ENCODE measurements at places on chromosomes 3 and 15. TPM values are rescaled to one million over a fixed set of nuclear protein-coding genes. Genes with fewer than 3 reads are reported as not detected.

DNA sequence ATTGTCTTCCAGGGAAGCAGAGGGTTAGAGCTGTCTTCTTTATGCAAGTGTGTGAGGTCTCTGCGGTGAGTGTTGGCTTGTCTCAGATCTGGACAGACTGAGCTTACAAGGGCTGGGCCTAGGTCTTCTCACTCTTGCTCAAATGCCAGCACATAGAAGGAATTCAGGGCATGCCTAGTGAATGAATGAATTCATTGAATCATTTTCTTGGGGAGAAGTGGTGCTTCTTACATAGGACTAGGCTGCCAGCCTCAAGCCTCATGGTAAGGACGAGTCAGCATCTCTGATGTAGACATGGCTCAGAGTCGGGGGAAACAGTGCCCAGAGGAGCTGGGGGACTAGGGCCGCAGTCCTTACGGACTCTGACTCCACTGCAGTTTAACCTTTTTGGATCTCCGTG, 17.2 kb downstream of the MKRN2 start:
- DNase-seq: no peak

- DNase-seq: no peak
Observed at GRCh38 chr3:122058294-122058693, 3.1 kb downstream of the CD86 start.

DNA sequence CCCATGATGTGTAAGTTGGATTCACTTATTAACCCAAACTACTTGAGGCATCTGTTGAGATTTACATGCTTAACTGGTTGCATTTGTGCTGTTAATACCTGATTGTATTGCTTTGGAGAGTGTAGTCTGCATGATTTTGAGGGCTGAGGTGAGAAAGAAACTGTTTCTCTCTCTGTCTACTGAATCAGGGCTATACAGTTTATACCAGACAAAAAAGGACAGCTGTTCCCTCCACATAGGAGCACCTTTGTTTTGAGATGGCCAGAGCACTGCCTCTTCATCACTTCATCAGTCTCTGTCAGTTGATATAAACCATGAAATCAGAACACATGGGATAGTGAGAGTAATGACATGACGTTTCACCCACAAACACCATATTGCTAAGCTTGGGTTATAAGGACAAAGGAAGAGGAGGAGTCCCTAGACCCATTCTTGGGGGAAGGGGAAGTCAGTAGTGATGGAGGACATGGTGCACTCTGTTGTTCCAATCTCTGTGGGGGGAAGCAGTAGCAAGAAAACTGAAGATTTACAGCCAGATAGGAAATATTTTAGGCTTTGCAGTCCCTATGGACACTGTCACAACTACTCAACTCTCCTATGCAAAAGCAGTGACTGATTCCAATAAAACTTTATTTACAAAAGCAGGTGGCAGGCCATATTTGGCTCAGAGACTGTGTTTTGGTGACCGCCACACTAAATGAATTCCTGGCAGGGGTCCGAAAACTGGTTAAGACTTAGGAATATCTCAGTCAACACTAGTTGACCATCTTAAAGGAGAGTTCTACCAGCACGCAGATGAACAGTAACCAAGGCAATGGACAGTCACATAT, 123.9 kb upstream of the NR2E3 start:
- no peak for DNase-seq

DNA sequence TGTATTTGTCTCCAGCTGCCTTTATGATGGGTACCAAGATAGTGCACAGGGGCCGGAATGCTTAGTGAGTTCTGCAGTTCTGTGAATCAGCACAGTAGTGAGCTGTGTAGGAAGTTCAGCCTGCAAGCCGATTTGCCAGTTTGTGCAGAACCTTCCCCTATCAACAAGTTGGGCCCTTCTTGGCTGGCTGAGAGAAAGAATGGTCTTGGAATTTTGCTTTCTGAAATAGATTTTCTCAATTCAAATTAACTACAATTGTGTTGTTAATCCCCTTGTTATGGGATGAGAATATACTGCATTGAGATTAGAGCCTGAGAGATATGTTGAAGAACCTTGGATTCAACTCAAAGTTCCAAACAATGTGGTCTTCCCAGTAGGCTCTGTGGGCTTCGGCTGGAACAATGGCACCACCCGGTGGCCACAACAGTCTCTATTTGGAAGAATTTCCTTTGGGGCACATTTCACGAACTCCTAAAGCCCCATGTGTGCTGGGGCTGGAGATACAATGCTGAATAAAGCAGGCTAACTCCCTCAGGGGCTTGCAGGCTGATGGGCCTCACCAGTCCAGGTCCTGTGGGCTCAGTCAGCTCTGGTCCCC, 59.1 kb downstream of the TRIM42 start:
- DNase-seq: no peak

GRCh38 chr3:61884794-61885193, 323.4 kb downstream of the PTPRG start:
- DNase-seq: no peak

- DNase-seq: no peak
Observed at GRCh38 chr3:42799376-42799775, 4.9 kb downstream of the HIGD1A start.

GRCh38 chr15:66308531-66308930, 15.2 kb downstream of the DIS3L start:
- no peak for DNase-seq

DNA sequence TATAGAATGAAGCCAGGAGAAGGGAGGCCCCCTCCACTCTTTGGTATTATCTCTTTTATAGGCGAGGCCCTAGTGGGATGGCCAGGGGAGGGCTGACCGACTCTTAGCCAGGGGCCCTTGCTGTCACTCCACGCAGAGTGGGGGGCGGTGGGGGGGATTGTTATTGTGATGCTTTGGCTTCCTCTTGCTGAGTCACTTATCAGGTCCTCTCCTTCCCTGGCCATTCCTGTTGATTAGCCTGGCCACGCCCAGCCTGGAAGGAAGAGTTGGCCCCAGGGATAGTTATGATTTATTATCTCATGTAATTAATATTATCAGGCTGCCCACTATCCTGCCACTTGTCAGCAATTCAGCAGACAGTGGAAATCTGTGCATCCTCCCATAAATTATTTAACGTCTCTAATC, 25.5 kb upstream of the SKOR1 start:
- no peak for DNase-seq

GRCh38 chr3:46375218-46375617, 4.5 kb downstream of the CCR5 start:
- no peak for DNase-seq

DNA sequence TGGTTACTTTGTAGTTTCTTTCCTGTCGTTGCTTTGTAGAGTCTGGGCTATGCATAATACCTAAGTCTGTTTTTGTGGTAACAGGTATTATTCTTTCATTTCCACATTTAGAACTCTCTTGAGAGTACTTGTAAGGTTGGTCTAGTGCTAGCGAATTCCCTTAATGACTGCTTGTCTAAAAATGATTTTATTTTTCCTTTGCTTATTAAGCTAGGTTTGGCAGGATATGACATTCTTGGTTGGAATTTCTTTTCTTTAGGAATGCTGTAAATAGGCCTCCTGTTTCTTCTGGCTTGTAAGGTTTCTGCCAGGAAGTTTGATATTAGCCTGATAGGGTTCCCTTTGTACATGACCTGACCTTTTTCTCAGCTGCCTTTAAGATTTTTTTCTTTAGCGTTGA, 70.1 kb upstream of the SGO1 start:
- DNase-seq: no peak

GRCh38 chr3:126021224-126021623, 52.2 kb downstream of the ROPN1B start:
- no peak for DNase-seq

GRCh38 chr15:25134546-25134945, 179.8 kb downstream of the SNRPN start:
- no peak for DNase-seq

DNA sequence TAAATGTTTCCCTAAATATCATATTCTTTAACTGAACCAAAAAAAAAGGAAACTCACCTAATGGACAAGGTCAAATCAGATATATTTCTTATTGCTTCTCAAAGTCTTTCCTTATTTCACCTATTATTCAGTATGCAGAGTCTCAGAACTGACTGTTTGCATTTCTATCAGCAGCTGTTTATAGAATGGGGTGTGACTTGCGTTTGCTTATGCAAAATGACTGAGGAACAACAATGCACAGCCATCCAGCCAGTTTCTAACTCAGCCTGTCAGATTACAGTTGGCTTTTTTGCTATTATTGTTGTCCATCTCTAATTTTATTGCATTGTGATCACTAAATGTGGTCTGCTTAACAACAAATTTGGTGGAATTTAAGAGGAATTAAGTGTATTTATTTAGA, 40.7 kb downstream of the RAB27A start:
- DNase-seq: no peak

GRCh38 chr3:53081318-53081717, 35.4 kb upstream of the SFMBT1 start:
- no peak for DNase-seq

DNA sequence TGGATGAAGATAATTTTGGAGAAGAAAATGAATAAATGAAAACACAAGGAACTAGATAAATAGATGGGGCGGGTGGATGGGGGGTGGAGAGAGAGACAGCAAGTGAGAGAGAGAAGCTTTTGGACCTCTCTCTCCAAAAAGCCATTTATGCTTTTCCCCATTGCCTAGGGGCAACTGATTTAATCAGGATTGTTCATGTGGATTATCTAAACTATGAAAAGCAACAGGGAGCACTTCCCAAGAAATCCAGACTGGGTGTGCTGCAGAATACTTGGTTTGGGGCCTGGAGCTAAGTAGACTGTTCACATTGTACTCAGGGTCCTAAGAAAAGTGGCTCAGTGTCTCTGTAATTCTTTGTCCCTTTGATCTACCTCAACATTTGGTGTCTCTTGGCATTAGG, 367.0 kb downstream of the TIGIT start:
- DNase-seq: no peak

DNA sequence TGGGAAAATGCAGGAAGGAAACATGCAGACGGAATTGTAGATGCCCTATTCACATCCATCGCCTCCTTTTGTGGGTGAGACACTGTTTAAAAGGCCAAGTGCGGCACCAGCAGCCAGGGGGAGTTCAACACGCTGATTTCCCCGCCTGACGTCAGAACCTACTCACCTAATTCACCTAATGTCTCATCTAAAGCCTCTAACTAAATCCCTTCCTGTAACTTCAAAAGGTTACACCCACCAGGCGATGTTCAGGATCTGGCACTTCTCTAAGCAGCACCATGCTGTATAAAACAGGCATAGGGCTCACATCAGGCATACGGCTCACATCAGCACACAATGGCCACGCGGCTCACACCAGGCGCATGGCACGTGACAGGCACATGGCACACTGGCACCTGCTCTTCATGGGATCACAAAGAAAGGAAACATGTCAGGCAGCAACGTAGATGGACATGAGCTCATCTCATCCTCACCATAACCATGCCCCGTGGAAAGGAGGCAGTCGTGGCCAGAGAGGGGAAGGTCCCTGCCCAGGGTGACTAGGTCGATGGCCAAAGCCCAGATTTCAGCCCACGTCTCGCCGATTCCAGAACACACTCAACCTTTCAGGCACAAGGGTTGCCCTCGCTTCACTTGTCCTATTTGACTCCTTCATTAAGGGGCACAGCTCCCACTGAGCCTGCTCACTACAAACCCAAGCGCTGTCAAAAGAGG, 21.7 kb downstream of the XXYLT1 start:
- no peak for DNase-seq

DNA sequence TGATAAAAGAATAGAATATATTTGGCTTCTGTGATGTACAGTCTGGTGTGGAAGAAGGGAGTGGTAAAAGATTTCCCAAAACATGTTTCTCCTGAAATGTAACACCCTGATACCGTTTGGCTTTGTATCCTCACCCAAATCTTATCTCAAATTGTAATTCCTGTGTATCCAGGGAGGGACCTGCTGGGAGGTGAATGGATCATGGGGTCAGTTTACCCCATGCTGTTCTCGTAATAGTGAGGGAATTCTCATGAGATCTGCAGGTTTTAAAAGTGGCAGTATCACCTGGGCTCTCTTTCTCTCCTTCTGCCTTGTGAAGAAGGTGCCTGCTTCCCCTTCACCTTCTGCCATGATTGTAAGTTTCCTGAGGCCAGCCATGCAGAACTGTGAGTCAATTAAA, 1070.8 kb downstream of the IGSF11 start:
- no peak for DNase-seq

DNA sequence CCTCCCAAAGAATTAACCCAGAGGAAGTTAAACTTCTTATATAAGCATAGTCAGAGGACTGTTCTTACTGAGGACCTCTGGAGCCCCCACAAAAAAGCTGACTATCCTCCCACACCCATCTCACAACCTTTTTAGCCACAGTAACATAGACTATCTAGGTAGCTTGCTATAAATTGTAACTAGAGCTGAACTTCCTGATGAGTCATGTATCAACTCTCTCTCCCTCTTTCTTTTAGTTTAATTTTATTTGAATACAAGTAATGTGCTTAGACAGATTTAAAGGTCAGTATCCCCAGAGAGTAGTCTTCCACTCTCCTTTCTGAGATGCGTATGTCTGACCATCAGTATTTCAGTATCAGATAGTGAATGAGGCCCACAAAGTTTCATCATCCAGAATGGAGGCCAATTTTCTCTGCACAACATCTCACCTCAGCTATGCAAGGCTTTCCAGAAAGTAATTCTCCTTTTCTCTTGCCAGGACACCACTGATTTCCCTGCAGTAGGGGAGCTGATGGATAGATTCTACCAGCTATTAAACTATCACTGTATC, 104.0 kb upstream of the MYRIP start:
- DNase-seq: no peak

DNA sequence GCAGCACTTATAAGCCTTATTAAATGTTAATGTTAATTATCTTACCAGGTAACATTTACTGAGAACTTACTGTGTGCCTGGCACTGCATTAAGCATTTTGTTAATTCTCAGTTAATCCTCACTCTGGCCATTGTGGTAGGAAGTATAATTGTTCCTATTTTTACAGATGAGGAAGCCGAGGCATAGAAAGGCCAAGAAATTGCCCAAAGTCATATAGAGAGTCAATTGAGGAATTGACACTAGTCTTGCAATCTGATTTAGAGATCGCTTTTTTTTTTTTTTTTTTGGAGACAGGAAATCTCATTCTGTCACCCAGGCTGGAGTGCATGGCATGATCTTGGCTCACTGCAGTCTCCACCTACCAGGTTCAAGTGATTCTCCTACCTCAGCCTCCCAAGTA, 132.6 kb upstream of the PROK2 start:
- no peak for DNase-seq

GOLGA6L26 gene
- total RNA-seq: not detected

APBA2 gene
- total RNA-seq: 19.4 TPM

TOPBP1 gene
- 106 TPM for total RNA-seq

CP gene
- total RNA-seq: not detected

GCHFR gene
- total RNA-seq: 14.4 TPM

DUOXA2 gene
- not detected for total RNA-seq

PLSCR5 gene
- not detected for total RNA-seq

ASB14 gene
- total RNA-seq: not detected
